ENCODE measurements at places on chromosomes 7 and 10. TPM values are rescaled to one million over a fixed set of nuclear protein-coding genes. Genes with fewer than 3 reads are reported as not detected.
A peak's percentile ranks its signal among the peaks of the same experiment; 100 is the strongest.

DNA sequence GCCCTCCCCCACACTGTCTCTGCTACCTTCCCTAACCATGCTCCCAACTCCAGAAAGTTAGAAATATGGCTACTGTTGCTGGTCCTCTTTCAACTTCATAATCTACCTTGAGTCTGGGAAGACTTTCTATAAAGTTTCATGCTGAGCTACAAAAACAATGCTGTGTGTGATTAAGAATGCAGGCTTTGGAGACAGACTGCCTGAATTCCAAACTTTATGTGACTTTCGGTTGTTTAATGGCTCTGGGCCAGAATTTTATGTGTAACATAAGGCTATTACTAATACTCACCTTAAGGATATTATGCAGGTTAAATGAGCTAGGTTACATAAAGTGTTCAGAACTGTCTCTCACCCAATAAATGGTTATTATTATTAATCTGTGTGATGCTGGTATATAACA lies 19.1 kb downstream of the BET1 start:
- no peak for ATAC-seq

DNA sequence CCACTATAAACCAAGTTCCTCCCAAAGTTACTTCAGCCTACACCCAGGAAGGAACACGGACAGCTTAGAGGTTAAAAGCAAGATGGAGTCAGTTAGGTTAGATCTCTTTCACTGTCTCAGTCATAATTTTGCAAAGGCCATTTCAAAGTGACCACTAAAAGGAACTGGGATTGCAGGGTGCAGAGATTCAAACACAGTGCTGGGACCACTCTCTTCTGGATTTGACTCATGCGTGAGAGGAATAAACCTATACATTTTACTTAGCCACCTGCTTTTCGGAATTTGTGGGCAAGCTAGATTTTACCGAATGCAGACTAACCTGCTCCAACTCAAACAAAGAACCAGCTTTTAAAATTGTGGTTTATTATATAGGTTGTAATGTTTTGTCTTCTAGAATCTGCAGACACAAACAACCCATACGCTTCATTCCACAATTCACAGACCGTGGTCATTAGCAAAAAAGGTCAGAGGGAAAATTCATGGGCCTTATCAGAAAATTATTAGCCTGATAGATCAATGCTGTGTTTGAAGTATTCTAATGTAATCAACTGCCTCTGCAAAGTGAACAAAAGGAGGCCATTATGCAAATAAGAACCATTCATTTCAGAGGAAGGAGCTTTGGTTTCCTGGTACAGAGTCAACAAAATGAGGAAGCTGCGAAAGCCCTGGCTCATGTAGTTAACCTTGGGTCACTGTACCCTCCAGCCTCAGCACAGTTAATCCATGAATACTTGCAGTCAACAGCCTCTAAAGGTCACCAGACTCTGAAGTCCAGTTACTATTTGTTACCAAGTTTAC lies 342.7 kb upstream of the KLF6 start:
- ATAC-seq = peak; percentile 82

SLC18A3 gene
- not detected for total RNA-seq

- no peak for ATAC-seq
Measured at GRCh38 chr10:59085054-59085453, 91.4 kb upstream of the PHYHIPL start.

DNA sequence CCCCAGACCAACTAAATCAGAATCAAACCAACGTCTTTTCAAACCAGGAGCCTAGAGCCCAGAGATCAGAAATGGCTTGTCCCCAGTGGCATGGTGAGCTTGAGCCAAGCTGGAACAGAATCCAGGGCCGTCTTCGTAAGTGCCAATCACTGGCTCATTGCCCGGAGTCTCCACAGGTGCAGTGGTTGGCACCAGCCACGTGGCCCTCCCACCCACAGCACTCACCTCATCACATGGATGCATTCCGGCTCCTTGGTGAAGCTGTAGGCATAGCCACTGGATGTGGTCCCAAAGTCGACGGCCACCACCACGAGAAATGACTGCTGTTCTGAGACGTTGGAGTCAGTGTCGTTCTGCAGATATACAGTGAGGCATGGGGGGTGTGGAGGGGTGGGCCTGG lies 37.4 kb downstream of the HSPA12A start:
- no peak for ATAC-seq

FGL2 gene
- 1.6 TPM for total RNA-seq

METTL2B gene
- total RNA-seq = 18.4 TPM

TUBAL3 gene
- total RNA-seq = 0.12 TPM

DNA sequence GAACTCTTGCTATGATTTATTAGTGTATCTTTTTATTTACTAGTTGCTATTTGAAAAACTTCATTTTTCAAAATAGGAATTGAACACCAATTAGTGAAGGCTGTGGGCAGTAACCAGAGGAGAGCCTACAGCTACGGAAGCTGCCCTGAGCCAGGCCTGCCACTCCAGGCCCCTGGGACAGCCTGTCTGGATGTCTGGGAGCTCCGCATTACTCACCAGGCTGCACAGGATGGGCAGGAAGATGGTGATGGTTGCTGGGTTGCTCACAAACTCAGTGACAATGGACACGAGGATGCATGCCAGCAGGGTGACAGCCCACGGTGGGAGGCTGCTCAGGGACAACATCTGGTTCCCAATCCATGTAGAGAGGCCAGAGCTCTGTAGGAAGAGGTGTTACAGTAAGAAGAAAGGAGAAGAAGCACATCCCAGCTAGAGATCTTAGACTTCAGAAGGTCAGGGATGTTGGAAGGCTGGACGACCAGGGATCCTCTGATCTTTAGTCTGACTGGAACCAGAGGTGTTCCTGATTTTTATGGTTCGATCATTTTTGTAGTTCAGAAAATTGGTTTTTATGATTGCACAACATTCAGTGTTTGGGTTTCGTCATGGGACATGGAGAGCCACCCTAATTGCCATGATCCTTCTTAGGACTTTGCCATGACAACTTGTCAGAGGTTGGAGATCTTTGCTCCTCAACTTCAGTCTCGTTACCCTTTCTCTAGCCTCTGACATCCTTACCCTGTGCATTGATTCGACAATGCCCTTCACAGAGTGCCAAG lies 23.2 kb downstream of the STMP1 start:
- no peak for ATAC-seq

MYH16 gene
- not detected for total RNA-seq

ACSL5 gene
- 3.3 TPM for total RNA-seq

DNA sequence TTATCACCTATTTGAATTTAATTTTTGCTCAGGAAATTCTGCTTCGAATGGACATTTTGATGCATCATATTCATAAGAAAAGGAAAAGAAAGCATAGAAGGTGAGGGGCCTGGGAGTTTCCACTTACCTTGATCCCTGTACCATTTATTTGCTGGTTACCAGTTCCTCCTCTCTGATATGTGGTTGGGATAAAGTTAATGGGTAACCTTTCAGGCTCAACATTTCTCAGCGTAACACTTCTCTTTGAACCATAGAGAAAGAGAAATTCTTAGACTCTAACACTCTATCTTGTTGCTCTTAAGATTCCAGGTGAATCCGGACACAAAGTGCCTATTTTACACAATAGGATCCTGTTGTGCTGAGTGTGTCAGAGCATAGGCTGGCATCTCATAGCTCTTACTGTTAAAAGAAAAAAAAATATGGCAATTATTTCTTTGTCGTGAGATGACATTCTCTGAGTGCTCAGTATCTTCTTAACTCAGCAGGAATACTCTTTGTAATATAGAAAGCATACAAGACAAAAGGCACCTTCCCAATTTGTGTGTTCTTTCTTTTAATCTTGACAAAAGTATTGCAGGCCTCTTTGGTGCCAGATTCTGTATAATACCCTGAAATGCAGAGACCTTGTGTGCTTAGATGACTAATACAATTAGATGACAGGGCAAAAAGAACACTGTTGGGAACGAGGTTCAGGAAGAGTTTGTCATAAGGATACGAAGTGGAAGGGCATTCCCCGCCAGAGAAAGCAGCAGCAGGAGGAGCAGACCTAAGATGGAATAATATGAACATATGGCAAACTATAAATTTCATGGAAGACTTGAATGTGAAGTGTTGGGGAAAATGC lies 689.6 kb downstream of the NRG3 start:
- peak; percentile 53 for ATAC-seq

- ATAC-seq = no peak
Measured at GRCh38 chr7:94374721-94375566, 19.8 kb upstream of the COL1A2 start.

DNA sequence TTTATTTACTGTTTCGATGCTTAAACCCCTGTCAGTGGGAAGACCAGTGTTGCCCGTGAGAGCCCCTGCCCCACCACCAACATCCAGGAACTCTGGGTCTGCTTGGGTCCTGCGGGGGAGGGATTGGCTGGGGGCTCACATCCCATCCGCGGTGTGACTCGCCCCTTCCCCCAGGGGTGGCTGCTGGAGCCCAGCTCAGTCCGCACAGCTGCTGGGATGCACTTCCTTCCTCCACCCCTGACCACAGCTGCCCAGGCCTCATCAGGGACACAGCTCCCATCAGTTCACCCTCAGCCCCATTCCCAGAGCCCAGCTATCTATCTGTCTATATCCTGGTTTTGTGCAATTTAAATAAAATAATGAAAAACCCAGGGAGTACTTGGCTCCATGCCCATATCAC lies 54.5 kb downstream of the JAKMIP3 start:
- ATAC-seq = no peak

DNA sequence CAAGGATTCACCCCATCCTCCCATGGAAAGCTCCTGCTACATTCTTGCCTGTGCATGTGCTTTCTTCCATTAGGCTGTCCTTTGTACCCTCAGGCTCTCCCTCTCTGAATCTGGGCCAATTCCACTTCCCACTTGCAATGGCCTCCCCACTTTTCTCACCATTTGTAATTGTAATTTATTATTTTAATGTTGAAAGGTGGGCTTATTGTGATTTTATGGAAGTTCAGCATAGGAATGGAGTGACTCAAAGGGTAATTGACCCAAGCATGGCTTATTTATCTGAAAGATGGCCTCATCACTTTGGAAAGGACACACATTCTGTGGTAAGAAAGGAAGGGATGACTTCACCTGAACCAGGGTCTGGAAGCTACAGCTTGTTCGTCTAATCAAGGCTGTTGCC lies 46.9 kb upstream of the ORC5 start:
- ATAC-seq = no peak

PTPRZ1 gene
- total RNA-seq = 56.2 TPM
